Thyroid gland (tissue), 4 donors: ENCODE measurements at places on chromosomes 12 and 14. TPM values are rescaled to one million over a fixed set of nuclear protein-coding genes. Genes with fewer than 3 reads are reported as not detected.

DNA sequence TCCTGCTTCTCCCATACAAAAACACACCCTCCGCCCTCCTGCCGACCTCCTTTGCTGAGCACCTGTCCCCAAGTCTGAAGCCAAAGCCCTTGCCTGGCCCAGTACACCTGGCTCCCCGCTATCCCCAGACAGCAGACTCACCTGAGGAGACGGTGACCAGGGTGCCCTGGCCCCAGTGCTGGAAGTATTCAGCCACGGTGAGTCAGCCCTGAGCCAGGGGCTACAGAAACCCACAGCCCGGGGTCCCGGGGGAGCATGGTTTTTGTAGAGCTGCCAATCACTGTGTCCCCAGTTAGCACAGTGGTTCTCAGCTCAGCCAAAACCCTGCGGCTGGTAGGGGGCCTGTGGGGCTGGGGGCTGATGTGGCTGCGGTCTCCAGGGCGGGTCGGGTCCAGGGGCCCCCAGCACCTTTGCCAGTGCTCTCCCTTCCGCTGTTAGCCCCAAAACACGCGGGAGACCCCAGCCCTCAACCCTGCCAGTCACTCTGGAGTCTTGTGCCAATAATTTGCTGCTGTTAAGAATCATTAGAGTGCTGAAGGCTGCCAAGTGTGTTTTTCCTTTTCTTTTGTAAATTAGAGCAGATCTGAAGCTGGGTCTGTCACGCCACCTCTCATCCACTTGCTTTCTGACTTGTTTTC, 339.0 kb downstream of the TMEM121 start:
- no peak overlapping the region for H3K27ac ChIP-seq
- H3K36me3 ChIP-seq = no peaks in the 10 kb centered on the region
- no peaks in the 10 kb centered on the region for H3K27me3 ChIP-seq
- H3K4me1 ChIP-seq = no peaks in the 10 kb centered on the region

GRCh38 chr12:123269395-123269892, 2.2 kb downstream of the CDK2AP1 start:
- H3K27ac ChIP-seq = peak overlapping the region; percentile 85
- H3K27me3 ChIP-seq = no peaks in the 10 kb centered on the region
- peak overlapping the region; percentile 68 for H3K4me3 ChIP-seq
- peak; percentile 57 for DNase-seq
- H3K4me1 ChIP-seq = peaks cover 19% of the 10 kb centered on the region

- peak overlapping the region; percentile 56 for H3K27ac ChIP-seq
- H3K4me3 ChIP-seq = no peak overlapping the region
- DNase-seq = peak; percentile 73
- no peaks in the 10 kb centered on the region for H3K36me3 ChIP-seq
- peaks cover 14% of the 10 kb centered on the region for H3K4me1 ChIP-seq
These were observed 52.3 kb upstream of the BCL2L14 start for GRCh38 chr12:12018454-12018853.

DNA sequence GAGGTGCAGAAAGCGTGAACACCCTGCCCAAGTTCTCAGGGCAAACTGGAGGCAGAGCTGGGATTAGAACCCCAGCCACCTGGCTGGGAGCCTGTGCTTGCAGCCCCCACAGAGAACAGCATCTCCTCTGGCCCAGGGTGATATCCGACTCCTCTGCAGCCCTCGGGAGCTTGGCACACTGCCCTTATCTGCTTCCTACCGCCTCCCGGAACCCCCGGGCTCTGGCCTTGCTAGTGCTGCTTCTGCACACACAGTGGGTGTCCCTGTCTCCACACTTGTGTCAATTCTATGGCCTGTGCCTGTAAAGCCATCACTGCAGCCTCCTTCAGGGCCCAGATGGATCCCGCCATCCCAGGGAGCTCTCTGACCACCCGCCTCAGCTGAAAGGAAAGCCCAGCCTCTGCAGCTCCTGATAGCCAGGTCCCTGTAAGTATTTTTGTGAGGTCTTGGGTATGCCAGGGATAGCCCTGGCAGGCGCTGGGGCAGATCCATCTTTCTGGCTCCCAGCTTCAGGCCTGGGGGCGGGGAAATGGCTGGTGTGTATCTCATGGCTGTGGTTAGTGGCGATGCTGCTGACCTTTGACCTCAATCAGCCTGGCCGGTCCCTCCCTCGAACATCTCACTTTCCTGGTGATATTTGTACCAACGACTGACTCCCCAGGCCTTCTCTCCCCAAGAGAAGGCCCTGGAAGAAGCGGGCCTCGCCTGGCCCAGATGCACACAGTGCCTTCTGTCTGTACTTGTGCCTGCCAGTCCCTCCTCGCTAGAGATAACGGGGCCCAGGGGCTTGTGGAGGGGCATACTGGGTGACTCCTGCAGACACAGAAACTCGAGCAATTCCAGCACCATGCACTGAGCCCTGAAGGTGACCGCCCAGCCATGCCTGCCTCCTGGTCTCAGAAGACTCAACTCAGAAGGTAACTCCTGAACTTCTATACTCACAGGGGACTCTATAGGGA, 183.8 kb downstream of the CALM1 start:
- H3K27me3 ChIP-seq = no peaks in the 10 kb centered on the region
- no peaks in the 10 kb centered on the region for H3K4me1 ChIP-seq
- no peak overlapping the region for H3K27ac ChIP-seq
- no peaks in the 10 kb centered on the region for H3K36me3 ChIP-seq

GRCh38 chr12:101759396-101760047, 20.3 kb upstream of the SYCP3 start:
- peaks cover 12% of the 10 kb centered on the region for H3K4me1 ChIP-seq
- no peak for DNase-seq
- no peak overlapping the region for H3K27ac ChIP-seq
- no peaks in the 10 kb centered on the region for H3K27me3 ChIP-seq
- no peaks in the 10 kb centered on the region for H3K36me3 ChIP-seq
- H3K4me3 ChIP-seq = no peak overlapping the region

- H3K27ac ChIP-seq = no peak overlapping the region
- H3K36me3 ChIP-seq = no peaks in the 10 kb centered on the region
- no peaks in the 10 kb centered on the region for H3K27me3 ChIP-seq
- no peak overlapping the region for H3K4me3 ChIP-seq
- no peak for DNase-seq
These were observed 53.4 kb downstream of the PLCZ1 start for GRCh38 chr12:18684430-18684829.

DNA sequence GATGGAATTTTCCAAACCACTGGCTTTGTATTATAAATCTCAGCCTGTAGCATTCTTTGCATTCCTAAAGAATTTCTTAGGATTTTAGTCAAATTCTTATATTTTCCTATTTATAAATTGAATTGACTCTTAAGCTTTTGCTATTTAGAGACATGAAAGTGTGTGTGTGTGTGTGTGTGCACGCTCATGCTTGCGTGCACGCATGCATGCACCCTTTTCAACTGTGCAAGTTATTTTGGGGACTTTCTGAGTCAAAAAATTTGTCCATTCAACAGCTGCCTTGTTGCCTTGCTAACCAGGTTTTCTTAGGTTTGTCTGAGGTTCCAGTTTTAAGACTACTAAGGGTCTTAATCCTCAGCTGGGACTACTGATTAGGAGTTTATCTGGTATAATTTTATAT, 42.6 kb downstream of the GPATCH2L start:
- H3K27me3 ChIP-seq = no peaks in the 10 kb centered on the region
- peaks cover 25% of the 10 kb centered on the region for H3K36me3 ChIP-seq

DNA sequence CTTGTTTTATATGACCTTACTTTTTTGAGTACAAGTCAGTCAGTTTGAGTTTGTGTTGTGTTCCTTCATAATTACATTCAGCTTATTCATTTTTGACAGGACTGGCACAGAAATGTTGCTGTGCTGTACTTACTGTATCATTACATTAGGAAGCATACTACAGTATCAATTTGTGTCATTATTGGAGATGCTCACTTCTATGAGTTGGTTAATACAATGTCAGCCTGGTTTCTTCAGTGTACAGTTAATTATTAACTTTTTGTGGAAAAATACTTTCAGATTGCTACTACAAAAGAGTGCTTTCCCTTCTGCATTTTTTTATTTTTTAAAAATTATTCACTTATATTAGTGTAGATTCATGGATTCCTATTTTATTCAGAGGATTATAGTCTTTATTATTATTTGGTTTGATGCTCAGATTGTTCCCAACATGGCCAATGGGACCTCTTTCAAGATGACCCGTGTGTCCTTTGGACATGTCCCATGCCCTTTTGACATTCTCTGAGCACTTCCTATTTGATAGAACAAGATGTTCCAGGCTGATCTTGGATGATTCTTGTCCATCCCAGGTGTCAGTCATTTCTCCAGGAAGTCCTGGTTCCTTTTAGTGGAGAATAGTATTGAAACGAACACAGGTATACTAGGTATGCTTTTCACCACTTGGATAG, 66.6 kb downstream of the MON2 start:
- no peaks in the 10 kb centered on the region for H3K4me1 ChIP-seq
- H3K4me3 ChIP-seq = no peak overlapping the region
- H3K27ac ChIP-seq = no peak overlapping the region
- peaks cover 11% of the 10 kb centered on the region for H3K36me3 ChIP-seq

DNA sequence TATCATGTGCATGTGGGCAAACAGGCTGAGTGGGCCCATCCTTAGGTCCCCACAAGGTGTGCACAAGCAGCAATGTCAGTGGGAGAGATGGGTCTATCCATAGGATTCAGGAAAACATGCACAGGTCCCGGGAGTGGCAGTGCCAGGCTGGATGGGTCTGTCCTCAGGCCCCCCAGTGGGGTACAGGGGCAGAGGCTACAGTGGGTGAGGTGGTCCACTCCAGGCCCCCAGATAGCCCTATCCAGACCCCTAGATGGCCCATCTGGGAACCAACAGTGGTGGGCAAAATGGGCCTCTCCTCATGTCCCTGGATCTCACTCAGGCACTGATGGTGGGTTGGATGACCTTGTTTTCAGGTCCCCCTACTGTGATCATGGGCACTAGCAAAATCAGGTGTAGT, 277.8 kb upstream of the SYT1 start:
- no peaks in the 10 kb centered on the region for H3K27me3 ChIP-seq
- H3K36me3 ChIP-seq = no peaks in the 10 kb centered on the region
- no peak for DNase-seq
- no peak overlapping the region for H3K4me3 ChIP-seq

- DNase-seq = peak; percentile 81
- H3K4me1 ChIP-seq = peaks cover 64% of the 10 kb centered on the region
- H3K4me3 ChIP-seq = no peak overlapping the region
- peak overlapping the region; percentile 82 for H3K27ac ChIP-seq
- H3K36me3 ChIP-seq = peaks cover under 1% of the 10 kb centered on the region
These were observed 93.8 kb downstream of the RFLNA start for GRCh38 chr12:124388679-124389137.

- H3K4me1 ChIP-seq = no peaks in the 10 kb centered on the region
- DNase-seq = no peak
- H3K27ac ChIP-seq = no peak overlapping the region
- H3K36me3 ChIP-seq = no peaks in the 10 kb centered on the region
These were observed 1.7 kb downstream of the DPPA3 start for GRCh38 chr12:7712841-7713442.

DNA sequence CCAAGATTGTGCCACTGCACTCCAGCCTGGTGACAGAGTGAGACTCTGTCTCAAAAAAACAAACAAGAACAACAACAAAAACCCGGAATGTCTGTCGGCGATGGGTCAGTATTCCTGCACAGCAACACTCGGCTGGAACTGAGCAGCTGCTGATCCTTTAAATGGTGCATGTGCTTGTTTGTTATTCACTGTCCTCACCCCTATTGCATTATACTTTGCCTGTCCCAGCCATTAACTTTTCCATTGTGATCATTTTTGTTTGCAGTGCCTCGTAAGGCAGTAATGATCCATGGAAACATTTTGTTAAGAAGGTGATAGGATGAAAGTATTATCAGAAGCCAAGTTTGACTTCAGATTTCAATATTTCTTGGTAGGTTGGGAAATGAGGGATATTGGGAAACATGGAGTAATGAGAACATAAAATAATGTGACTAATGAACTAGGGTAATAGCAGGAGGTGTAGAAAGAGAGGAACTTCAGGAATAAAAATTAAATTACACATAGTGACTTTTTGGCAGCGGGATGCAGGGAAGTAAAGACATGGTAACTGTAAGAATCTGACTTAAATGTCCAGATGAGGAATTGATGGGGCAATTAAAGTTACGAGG, 6.1 kb downstream of the ACSS3 start:
- no peaks in the 10 kb centered on the region for H3K27me3 ChIP-seq
- no peak for DNase-seq
- H3K27ac ChIP-seq = no peak overlapping the region
- no peak overlapping the region for H3K4me3 ChIP-seq

DNA sequence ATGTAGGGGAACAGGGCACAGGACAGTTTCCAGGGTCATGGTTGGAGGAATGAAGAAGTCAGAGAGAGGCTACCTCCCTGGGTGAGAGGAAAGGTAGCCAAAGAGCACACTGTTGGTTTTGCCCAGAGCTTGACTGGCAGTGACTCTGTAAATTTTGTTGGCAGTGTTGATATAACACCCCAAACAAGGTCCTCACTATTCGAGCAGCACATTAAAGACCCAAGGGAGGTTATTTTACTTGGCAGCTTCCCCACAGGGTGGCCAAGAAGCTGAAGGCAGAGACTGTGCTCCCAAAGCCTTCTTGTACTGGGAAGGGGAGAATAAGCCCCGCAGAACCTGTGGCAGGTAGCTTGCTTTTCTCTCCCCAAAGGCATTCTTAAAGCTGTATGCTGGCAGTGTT, 40.6 kb downstream of the WSCD2 start:
- H3K27me3 ChIP-seq = no peaks in the 10 kb centered on the region
- H3K27ac ChIP-seq = peak overlapping the region; percentile 87

- DNase-seq = no peak
- no peaks in the 10 kb centered on the region for H3K4me1 ChIP-seq
- no peak within 1 kb of the TSS for H3K27ac ChIP-seq
- no peak within 1 kb of the TSS for H3K4me3 ChIP-seq
These were observed at the start of gene IFNG-AS1 for GRCh38 chr12:67989184-67989920. Gene IFNG-AS1 (plus strand): TSS chr12:67989447.

DNA sequence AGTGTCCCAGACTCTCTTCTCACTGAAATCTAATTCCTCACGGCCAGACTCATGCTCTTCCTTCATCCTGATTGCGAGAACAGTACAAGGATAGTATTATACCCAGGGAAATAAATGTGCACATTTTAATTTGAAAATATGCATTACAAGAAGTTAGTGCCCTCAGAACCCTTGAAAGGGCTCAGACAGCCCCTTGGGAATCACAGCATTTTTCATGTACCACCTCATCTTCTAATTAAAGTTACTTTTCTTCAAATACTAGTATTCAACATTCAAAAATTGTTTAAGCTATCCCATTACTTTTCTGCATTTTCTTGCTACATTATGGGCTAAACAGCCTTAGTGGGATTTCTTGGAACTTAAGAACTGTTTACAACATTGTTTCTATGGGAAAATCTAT, 1.7 kb upstream of the APPL2 start:
- no peak overlapping the region for H3K27ac ChIP-seq
- H3K4me3 ChIP-seq = no peak overlapping the region
- H3K4me1 ChIP-seq = peaks cover 24% of the 10 kb centered on the region
- H3K36me3 ChIP-seq = no peaks in the 10 kb centered on the region
- no peak for DNase-seq
- no peaks in the 10 kb centered on the region for H3K27me3 ChIP-seq

Gene TAS2R30
- 13.2 TPM for total RNA-seq

Gene SDR39U1
- total RNA-seq = 42.9 TPM

Gene RDH16
- not detected for total RNA-seq

Gene DNAH10
- 0.27 TPM for total RNA-seq

Gene FAM161B
- 4.6 TPM for total RNA-seq

Gene ISM2
- not detected for total RNA-seq

Gene FGF23
- not detected for total RNA-seq

Gene LTB4R
- 7.4 TPM for total RNA-seq

Gene SERPINA1
- 16.4 TPM for total RNA-seq

Gene PRKD1
- total RNA-seq = 12.7 TPM

Gene TMPRSS12
- 0.45 TPM for total RNA-seq

Gene SBNO1
- 50.3 TPM for total RNA-seq

Gene KIF26A
- 3.3 TPM for total RNA-seq

Gene TAS2R42
- total RNA-seq = not detected

Gene CD4
- total RNA-seq = 4.3 TPM

Gene FZD10
- 1.2 TPM for total RNA-seq

Gene CFAP54
- total RNA-seq = 3.0 TPM

Gene SERPINA4
- not detected for total RNA-seq
